Brain microvascular endothelial cell (primary cell): ENCODE measurements at places on chromosomes 7 and 10.
A peak's percentile ranks its signal among the peaks of the same experiment; 100 is the strongest.

DNA sequence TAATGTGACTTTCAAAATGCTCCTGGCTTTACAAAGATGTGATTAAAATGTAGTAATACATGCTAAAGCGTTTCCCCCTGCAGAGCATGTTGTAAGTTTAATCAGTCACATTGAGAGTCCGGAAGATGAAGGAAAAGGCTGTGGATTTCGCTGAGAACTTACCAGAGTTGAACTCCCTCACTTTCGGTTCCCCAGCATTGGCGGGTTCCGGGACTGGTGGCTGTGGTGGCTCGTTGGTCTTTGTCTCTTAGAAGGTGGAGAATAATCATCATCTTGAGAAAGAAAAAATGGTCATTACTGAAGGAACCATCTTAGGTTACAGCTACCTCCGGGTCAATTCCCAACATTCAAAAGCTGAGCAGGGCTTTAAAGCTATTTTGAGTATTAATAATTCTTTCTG is 9.6 kb upstream of the NUPR2 start:
- no peak for DNase-seq

DNA sequence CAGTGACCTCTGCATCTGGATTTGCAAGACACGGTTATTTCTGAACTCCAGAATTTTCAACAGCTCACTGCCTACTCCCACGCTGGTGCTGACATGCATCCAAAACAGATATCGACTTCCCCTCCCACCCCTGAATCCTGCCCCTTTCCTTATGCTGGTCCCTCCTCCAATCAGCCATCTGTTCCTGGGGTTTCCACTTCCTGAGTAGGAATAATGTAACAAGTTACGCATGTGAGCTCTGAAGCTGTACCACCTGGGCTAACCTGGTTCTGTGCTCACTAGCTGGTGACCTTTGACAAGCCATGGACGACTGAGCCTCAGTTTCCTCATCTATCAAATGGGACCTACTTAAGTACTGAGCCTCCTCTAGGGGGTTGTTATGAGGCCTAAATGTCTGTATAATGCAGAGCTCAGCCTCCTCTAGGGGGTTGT is 1.7 kb upstream of the NCAPG2 start:
- DNase-seq, result no peak

- DNase-seq, result no peak
These were observed 2.3 kb upstream of the SLC29A3 start for GRCh38 chr10:71316786-71317160.

GRCh38 chr10:26787362-26787761 is 73.4 kb downstream of the ABI1 start:
- no peak for DNase-seq

- DNase-seq, result peak; percentile 20
These were observed 434.1 kb downstream of the DNAJB9 start for GRCh38 chr7:109003742-109004141.

GRCh38 chr10:131844529-131845084 is 56.2 kb upstream of the PPP2R2D start:
- no peak for DNase-seq

- no peak for DNase-seq
These were observed 65.4 kb downstream of the CFAP46 start for GRCh38 chr10:132876993-132877431.

DNA sequence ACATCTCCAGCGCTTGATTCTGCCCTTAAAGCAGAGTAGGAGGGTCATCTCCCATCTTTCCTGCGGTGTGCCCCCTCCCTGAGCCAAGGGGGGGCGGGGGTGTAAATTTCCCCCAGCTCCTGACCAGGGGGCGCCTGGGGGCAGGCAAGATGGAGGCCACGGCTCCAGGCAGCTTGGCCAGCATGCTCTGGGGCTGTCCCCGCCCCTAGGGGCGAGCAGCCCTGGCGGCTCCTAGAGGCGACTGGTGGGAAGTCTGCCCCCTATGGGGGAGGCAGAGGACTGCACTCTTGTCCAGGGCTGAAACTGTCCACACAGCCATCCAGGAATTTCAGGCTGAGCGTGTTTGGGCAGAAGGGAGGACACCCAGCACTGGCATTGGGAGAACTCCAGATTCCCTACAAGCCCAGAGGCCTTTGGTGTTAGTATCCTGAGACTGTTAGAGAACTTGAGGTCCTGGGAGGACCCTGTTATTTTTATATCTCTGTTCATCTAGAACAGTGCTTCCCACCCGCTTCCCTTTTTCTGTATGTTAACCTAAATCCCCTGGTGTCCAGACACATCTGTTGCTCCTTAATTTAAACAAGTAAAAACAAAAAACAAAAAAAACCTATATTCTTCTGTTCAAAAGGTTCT is 4.6 kb downstream of the STRA8 start:
- DNase-seq, result no peak

DNA sequence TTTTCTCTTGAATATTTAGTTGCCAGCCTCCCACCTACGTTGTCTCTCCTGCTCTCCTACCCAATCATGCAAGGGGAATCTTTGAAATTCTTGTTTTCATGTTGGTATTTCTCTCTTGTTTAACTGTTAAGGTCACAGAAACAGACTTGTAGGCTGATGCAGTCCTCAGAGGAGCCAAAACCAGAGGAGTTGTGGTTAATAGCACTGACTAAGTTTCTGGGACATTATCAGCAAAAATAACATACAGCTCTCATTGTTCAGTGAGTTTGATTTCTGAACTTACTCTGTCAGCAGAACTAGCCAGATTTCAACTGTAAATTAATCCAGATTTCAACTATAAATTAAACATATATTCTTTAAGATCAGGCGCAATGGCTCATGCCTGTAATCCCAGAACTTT is 11.1 kb upstream of the CUL1 start:
- peak; percentile 73 for DNase-seq

GRCh38 chr7:47812429-47813136 is 135.7 kb downstream of the PKD1L1 start:
- DNase-seq, result no peak

GRCh38 chr7:20795361-20795760 is 8.7 kb upstream of the SP8 start:
- no peak for DNase-seq

DNA sequence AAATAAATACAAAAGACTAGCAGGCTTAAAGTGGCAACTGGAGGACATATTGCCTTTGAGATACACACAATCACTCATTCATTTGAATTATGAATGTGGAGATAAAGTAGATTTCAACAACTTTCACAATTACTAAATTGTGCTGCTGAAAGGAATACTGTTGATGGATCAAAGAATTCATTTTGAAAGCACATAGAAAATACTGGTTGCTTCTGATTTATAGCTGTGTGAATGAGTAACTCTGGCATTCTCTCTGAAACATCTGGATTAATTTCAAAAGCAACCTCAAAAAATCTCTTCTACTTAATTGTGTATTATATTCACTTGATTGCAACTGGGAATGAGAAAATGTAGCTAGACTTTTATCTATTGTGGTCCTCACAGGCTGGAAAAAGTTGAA is 397.6 kb downstream of the THSD7A start:
- no peak for DNase-seq

GRCh38 chr10:127426746-127427145 is 122.4 kb upstream of the NPS start:
- no peak for DNase-seq

- DNase-seq, result no peak
These were observed 876 bp downstream of the DNAH11 start for GRCh38 chr7:21543528-21544302.

- DNase-seq, result no peak
These were observed 60.7 kb downstream of the CPED1 start for GRCh38 chr7:121049028-121049791.

DNA sequence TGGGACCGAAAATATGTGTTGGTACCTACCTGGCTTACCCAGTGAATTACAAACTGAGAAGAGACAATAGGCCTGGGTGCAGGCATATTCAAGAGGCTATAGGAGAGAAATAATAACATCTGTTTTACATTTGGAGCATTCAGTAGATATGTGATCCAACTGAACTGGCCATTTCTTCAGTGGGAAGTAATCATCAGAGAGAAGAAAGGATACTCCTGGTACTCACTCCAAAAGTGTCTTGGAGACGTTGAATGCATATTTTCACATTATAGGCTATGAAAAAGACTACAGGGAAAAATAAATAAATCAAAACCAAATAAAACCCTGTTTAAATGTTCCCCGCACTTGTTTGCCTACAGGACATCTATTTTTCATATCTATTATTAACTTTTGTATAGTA is 1680.3 kb downstream of the REEP3 start:
- no peak for DNase-seq

DNA sequence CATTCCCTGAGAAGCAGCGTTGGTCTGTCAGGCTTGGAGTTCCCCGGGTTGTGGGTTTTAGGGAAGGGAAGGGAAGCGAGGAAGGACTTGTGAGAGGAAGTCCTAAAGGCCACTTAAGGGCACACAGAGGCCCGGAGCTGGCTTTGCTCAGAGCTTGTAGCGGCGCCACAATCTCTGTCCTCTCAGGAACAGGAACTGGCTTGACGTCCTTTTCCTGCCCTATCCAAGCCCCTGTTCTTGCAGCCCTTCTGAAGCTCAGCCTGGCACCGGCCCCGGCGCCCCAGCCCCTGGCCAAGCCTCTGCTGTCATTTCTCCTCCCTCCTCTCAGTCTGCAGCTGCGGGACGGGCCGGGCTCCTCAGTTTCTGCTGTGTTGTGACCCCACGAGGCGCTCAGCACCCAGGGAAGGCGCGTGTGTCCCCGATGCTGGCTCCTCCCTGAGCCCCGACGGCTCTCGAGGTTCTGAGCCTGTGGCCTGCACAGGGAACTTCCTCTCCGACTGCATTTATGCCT is at the start of gene GIMAP8:
Gene GIMAP8, plus strand, starts transcription at position 140 of the 511 bp plus-strand sequence. CDS start 16,069 bp downstream, outside the sequence.
- no peak for DNase-seq

GRCh38 chr7:84194484-84195271 is at the start of gene SEMA3A:
Gene SEMA3A (minus strand): TSS chr7:84194789. CDS start chr7:84194586, 203 bp downstream.
- DNase-seq, result peak; percentile 78

- no peak for DNase-seq
These were observed 38.1 kb upstream of the GPR141 start for GRCh38 chr7:37645282-37646050.

DNA sequence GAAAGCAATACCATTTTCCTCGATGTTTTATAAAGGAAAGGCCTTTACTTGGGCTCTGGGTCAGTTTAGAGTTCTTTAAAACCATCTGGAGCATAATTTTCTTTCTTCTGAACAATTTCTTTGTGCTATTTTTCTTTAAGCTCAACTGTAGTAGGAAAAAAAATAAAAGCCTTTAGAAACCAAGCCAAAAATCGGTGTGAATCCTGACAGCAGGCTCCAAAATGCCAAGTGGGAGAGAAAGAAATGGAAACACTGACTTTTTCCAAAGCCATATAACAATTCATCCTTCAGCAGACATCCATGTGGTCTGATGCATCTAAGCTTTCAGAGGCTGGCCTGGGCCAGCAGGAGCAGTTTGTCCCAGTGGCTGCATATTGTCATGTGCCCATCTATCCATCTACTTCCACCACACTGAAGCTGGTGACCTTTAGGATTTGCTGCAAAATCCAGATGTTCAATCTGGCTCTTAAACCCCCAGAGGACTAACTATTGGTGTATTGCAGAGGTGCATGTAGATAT is 23.0 kb upstream of the ITPRID1 start:
- DNase-seq, result no peak

DNA sequence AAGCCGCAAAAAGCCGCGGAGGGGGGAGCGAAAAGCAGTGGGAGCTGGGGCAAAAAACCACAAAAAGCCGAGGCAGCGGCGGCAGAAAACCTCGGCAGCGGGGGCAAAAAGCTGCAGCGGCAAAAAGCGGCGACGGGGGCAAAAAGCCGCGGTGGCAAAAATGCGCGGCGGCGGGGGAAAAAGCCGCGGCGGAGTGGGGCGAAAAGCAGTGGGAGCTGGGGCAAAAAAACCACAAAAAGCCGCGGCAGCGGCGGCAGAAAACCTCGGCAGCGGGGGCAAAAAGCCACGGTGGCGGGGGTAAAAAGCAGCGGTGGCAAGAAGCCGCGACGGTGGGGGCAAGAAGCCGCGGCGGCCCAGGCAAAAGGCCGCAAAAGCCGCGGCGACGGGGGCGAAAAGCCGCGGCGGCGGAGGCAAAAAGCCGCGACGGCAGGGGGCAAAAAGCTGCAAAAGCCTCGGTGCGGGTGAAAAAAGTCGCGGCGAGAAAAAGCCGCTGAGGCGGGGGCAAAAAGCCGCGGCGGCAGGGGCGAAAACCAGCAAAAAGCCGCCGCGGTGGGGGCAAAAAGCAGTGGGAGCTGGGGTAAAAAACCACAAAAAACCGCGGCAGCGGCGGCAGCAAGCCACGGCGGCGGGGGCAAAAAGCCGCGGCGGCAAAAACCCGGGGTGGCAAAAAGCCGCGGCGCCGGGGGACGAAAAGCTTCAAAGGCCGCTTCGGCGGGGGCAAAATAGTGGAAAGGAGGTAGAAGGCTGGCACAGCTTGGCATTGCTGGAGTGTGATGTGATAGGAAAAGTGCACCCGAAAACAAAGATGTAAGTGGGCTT is 135.9 kb downstream of the ZNF92 start:
- DNase-seq, result no peak

DNA sequence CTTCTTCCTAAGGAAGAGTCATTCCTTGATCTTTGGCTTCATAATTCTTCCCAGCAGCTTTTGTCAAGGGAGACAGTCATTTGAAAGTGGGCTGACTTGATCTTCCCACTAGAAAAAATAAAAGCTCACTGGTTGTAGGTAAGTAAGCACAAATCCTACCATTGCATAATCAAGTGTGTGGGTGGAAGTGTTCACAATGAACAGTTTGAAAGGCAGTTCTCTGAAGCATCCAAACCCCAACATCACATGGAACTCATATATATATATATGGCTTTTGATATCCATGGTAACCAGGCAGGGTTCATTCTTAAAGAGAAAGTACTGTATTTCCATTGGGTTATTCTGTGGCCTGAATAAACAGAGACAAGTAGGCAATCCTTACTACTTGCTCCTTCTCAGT is 51.6 kb downstream of the ARMH3 start:
- DNase-seq, result peak; percentile 82

- DNase-seq, result no peak
These were observed 264.9 kb downstream of the SKIDA1 start for GRCh38 chr10:21260506-21261149.

- DNase-seq, result peak; percentile 4
These were observed 174.2 kb downstream of the KIAA1217 start for GRCh38 chr10:24382979-24383663.

DNA sequence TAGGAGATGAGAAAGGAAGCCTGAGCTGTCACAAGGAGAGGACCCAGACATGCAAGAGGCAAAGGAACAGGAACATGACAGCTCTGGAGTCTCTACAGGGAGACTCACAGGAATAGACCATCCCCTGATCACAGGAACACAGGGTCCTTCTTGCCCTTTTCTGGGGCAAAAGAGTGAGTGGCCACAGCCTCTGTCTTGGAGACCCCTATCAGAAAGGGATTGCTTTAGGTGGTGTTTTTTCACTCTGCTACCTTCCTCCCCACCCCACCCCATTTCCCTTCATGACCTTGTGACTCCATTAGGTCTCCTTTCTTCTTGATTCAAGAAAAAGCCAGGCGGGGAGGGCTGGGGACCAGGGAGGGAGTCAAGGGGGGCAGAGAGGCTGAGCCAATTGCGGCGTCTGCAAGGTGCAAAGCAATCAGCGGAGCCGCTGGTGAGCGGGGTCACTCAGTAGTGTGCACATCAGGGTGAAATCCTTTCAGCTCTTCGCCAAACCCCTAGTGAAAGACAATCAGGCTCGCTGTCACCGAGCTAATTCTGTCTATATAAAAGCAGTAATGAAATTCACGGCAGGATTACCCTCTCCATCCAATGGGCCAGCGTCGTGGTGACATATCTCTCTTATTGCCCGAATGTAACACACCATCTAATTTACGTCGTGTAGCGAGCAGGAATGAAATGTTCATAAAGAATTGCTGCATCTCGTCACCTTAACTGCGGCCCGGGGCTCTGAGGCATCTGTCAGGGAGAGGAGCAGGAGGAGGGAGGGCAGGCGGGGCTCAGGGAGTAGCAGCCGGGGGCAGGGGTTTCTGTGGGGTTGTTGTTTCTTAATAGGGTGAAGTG is 31.5 kb upstream of the BTRC start:
- no peak for DNase-seq
